ENCODE measurements at places on chromosomes 6 and 20.

GRCh38 chr6:28078050-28078449, 2.3 kb upstream of the ZNF165 start:
- DNase-seq: no peak

- no peak for DNase-seq
Measured at GRCh38 chr6:73413102-73413501, 18.5 kb downstream of the DDX43 start.

- peak; percentile 46 for DNase-seq
Measured at GRCh38 chr6:1624851-1625781, 15.4 kb downstream of the FOXC1 start.

GRCh38 chr6:6703699-6704098, 115.2 kb downstream of the LY86 start:
- DNase-seq: no peak

DNA sequence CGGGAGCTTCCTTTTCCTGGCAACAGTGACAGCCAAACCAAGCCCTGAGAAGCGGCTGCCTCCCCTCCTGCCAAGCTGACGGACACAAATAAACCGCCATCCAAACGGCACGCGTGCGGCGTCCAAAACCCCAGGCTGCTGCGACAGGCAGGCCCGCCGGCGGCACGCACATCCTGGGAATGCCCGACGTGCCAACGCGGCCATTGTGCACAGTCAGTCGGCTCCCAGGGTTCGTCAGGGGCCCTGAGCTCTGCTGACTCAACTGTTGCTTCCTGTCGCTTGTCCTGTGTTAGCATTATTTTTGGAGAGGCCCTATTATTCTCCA, 6.8 kb downstream of the JAG1 start:
- DNase-seq: no peak

- DNase-seq: peak; percentile 51
Measured at GRCh38 chr6:13331516-13332348, 3.4 kb upstream of the TBC1D7 start.

GRCh38 chr6:137808191-137808590, 58.9 kb upstream of the TNFAIP3 start:
- DNase-seq: peak; percentile 45

DNA sequence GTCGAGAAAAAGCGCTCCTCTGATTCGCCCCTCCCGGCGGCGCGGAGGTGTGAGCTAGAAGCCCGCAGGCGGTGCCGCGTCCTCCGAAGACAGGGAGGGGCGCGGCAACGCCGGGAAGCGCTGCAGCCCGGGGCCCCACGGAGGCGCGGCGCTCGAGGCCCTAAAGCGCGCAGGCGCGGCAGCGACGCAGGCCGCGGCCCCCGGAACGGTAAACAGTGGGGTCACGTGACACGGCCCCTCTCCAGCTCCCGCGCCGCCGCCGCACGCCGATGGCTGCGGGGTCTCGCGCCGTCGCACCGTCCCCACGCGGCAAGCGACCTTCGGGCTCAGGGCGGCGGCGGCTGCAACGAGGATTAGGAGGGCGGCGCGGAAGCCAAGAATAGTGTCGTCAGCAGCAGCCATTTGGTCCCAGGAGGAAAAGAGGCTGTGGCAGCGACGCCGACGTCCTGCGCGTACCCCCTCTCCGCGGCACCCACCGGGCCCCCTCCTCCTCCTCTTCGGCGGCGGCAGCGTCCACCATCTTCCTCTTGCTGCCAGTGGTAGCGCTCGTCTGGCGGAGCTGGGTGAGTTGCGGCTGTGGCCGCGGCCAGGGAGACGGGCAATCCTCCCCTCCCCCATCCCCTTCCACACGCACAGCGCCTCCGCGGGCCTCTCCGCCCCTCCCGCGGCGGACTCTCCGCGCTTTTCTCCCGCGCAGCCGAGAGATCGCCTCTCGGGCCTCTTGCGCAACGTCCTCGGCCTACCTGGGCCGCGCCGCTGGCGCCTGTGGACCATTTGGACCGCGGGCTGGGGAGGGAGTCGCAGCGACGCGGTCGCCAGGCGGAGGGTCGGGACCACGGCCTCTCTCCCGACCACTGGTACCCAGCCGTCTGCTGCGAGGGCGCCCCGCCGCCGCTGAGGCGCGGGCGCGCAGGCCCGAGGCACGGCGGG, at the start of gene PHF3:
PHF3 (plus strand) TSS at position 215 of the 930 bp plus-strand sequence. CDS start 10,750 bp downstream, outside the sequence.
- peak; percentile 92 for DNase-seq

DNA sequence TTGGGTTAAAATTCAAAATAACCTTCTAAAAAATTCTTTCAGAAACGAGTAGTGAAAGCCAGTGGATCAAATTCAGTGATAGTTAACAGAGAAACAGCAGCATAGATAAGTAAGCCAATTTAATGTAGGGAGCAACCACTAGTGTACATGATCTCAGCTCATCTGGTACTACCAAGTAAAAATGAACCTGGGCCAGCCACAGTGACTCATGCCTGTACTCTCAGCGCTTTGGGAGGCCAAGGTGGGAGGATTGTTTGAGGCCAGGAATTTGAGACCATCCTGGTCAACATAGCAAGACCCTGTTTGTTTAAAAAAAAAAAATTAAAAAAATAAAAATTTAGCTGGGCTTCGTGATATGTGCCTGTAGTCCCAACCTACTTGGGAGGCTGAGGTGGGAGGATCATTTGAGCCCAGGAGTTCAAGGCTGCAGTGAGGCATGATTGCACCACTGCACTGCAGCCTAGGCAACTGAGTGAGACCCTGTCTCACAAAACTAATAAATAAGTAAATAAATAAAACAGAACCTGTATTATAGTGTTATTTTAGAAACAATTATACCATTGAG, 32.4 kb downstream of the CBFA2T2 start:
- DNase-seq: no peak

DNA sequence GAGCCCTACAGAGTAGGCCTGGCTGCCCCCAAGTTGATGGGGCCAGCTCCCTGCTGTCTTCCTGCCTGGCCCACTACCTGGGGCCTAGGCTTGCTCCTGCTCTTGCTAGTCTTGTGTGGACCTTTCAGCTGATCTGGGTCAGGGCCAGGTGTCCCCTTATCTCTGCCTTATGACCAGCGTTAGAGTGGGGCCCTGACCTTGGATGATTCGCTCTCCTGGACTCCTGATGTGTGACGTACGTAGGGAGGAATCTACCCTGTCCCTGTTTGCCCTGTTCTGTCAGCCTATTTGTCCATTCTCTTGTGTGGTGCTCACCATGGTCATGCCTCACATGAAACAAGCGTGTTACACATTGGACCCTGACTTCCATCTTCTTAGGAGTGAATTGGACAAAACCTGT, 571.8 kb downstream of the QKI start:
- DNase-seq: no peak

GRCh38 chr20:34825530-34826362, at the start of gene NCOA6:
Gene NCOA6 (minus strand): TSS chr20:34825651. CDS start chr20:34782355, 43,296 bp downstream.
- DNase-seq: peak; percentile 95

DNA sequence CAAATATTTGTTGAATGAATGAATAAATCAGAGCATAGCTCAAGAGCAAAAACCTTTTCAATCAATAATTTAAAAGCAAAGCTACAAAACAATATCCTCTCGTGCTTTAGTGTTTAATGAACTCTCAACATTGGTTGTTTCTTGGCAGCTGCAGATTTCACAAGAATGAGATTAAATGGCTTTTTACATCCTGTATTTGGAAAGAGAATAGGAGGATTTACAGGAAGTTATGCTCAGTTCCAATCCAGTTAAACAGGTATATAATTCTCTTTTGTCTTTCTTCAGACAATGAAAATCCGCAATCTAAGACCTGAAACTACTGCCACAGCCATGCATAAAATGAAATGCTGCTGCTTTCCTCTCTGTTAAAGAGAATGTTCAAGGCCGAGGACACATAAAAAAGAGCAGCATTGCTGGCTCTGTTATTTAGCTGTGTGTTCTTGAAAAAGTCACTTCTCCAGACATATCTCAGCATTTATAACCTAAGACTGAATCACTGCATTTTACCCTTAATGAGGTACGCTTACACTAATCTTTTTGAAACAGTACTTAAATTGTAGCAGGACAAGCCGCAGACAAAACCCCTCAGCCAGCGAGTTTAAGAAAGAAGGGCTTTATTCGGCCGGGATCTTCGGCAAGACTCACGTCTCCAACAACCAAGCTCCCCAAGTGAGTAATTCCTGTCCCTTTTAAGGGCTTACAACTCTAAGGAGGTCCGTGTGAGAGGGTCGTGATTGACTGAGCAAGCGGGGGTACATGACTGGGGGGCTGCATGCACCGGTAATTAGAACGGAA, 3.6 kb downstream of the C6orf52 start:
- peak; percentile 11 for DNase-seq

DNA sequence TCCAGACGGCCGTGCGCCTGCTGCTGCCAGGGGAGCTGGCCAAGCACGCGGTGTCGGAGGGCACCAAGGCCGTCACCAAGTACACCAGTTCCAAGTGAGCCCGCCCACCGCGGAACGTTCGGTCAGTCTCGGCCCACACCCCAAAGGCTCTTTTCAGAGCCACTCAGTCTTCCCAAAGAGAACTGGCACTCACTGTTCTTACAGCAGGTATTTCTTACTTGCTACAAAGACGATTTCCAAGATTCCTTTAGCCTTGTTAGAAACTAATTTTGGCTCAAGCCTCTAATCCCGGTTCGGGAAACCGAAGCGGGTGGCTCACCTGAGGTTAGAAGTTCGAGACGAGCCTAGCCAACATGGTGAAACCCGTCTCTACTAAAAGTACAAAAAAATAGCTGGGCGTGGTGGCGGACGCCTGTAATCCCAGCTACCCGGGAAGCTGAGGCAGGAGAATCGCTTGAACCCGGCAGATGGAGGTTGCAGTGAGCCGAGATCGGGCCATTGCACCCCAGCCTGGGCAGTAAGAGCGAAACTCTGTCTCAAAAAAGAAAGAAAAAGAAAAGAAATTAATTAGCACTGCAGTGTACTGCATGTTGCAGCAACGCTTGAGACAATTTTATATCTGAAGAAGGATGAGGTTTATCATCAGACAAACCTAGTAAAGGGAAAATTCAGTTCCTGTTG, 73.1 kb downstream of the OR2B2 start:
- peak; percentile 64 for DNase-seq

GRCh38 chr6:30810813-30811339, 66.5 kb upstream of the IER3 start:
- no peak for DNase-seq

DNA sequence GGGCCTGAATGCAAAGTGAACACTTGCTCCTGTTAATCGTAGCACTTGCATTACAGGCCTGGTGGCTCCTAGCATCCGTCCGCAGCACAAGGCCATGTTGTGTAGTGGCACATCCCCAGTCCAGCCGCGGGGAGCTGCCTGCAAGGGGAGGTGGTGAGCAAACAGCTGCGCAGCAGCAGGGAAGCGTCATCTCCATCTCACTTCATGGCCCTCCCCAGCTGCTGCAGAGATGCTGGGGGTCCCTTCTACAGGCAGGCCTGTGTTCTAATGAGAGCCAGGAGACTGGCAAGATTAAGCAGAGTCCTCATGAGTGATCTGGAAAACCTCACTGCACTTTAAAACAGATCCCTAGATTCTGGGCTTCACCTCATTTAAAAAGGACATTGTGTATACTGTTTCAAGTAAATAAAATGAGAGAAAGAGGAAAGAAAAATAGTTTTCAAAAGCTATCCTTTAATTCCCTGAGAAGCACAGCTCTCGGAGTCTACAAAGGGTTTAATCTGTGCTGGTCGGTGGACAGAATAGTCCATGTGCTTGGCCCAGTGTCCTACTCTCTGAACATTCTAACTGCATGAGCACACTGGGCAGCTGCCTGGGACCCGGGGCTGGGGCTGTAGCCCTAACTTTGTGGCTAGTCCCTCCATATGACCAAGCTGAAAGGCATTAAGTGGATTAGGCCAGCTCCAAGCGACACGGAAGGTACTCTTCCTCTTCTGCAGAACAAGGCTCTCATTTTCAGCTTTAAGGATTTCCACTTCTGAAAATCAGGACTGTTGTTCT, 125.8 kb downstream of the LY86 start:
- DNase-seq: no peak

DNA sequence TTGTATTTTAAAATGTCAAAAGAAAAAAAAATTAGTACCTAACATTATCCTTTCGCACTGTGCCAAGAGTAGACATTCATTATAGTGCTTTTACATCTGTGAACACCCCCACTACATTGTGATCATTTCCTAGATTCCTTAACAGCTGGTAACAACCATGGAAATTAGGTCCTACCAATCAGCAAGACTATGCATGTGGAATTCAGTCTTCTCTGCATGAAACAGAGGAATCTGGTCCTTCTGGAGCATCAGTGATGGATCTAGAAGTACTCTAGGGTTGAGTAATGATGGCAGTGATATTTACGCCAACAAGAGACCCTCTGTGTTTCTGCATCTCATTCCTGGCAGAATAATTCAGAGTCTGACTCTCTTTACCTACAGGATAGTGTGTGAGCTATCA, 9.4 kb downstream of the OR12D1 start:
- no peak for DNase-seq

- DNase-seq: no peak
Measured at GRCh38 chr6:24445704-24446103, 43.0 kb downstream of the MRS2 start.

GRCh38 chr6:148427333-148427732, 84.7 kb downstream of the SASH1 start:
- no peak for DNase-seq

DNA sequence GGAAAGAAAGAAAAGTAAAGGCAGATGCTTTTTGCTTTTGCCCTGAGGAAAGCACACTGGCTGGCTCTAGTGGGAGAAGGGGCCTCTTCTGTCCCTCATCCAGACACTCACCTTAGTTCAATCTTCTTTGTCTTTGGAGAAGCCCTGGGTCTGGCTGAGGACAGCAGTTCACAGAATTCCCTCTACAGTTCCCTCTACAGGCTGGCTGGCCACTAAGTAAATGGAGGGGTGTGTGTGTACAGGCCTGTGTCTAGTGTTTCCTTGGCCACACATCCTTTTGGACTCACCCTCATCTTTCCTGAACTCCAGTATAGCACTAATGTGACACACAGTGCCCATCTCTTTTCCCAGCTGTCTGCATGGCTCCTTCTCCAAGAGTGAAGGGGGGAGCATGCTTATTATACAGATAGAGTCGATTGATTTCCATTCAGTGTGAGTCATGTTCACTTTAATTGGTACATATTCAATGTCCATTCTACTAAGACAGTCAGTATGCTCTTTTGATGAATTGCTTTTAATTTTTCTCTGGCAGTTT, 26.0 kb upstream of the CLVS2 start:
- no peak for DNase-seq

DNA sequence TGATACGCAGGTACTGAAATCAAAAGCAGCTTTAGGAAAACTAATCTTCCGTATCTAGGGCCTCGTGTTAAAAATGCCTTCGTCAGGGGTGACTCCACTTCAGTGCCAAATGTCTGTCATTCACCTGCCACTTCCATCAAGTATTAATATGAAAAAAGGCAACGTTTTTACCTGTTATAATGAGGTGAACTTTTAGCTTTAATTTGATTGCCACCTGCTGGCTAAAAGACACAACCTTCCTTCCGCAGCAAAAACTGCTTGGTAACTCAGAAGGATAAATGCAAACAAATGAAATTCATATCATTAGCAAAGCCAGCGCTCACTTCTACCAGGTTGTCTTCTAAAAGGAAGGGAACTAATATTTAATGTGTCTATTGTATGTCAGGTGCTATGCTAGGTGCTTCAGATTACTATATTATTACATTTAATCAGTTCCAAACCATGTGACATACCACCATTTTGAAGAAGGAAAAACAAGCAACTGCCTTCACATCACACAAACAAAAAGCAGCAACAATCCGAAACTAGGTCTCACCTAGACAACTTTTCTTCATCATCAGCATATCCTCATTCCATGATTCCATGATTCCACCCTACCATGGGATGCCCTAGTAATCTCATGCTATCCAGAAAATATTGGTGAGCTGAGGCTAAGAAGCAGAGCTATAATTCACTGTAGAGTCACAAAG, 20.6 kb upstream of the ARHGAP18 start:
- no peak for DNase-seq
